PC-3 (cell line): ENCODE measurements at places on chromosomes 2 and 18.

DNA sequence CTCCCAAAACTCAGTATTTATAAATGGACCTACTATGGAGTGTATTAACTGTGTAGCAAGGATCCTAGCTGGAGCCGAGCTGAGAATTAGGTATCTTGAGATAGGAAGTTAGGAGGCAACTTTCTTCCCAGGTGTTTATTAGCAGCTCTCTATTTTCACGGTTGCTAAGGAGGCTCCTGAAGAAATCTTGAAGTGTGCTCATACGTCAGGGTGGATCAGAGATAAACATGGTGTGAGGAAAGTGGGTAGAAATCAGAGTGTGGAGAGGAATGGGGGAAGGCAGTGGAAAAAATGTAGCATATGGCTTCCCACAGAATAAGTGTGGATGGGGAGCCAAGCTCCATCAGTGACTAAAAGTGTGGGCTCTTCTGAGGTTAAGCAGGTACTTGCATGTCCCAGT lies 104.3 kb downstream of the ABCA12 start:
- no peak for DNase-seq

GRCh38 chr2:24241528-24241927 lies 66.7 kb downstream of the FAM228A start:
- DNase-seq, result no peak

DNA sequence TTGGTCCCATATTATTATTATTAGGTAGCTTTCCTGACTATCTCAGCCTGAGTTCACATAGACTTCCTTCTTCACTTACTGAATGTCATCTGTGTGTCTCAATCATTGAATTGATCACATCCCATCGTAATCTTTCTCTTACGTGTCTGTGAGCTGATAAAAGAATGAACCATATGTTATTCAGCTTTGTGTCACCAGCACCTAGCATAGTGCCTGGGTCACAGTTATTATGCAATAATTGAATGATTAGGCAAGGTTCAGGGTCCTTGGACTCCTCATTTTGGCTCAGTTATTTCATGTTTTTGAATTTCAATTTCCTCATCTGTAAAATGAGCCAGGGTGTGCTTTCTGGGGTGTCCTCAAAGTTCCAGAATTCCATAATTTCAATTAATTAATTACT lies 107.2 kb downstream of the ZEB2 start:
- DNase-seq, result peak; percentile 7

DNA sequence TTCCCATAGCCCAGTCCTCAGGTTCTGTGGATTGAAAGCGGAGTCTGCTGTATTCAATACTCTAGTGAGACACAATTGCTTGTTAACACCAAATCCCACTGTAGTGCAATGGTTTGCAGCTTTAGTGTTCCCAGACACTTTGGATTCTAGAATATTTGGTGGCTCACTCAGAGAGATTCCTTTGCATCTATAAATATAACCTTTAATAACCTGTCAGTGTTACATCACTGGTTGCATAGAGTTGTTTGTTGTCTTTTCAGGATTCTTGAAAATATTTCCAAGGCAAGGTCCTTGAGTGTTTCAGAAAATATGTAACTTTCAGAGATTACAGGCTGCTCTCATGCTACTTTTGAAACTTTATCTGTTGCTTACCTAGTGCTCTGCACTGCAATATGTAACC lies 157.5 kb downstream of the ZEB2 start:
- no peak for DNase-seq

DNA sequence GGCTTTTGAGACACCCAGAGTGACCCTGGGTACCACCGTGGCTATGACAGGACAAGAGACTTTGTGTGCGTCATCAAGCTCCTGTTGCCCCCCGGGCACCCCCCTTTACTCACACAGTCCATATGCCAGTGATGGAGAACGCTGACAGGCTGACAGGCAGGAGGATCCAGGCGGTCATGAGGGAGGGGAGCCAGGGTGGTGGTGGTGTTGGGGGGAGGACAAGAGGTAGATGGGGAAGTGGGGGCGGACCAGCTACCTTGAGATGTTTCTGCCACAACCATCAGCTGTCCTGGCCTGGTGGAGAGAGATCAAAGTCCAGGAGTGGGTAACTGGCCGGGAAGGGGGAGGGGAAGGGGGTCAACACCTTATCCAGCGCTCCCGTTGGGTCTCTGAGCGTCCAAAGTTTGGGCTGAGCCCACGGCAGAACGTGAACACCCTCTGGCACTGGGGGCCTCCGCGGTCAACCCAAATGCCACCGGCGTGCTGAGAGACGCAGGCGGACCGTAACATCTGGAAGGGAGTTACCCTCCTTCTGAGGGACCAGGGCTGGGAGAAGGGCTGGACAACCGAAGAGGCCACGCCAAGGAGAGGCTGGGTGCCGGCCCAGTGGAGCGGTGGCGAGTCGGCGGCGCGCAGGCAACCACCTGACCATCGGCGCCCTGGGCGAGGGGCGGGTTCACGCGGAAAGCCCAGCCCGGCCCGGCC lies 575 bp downstream of the TMEM150A start:
- DNase-seq, result peak; percentile 41

DNA sequence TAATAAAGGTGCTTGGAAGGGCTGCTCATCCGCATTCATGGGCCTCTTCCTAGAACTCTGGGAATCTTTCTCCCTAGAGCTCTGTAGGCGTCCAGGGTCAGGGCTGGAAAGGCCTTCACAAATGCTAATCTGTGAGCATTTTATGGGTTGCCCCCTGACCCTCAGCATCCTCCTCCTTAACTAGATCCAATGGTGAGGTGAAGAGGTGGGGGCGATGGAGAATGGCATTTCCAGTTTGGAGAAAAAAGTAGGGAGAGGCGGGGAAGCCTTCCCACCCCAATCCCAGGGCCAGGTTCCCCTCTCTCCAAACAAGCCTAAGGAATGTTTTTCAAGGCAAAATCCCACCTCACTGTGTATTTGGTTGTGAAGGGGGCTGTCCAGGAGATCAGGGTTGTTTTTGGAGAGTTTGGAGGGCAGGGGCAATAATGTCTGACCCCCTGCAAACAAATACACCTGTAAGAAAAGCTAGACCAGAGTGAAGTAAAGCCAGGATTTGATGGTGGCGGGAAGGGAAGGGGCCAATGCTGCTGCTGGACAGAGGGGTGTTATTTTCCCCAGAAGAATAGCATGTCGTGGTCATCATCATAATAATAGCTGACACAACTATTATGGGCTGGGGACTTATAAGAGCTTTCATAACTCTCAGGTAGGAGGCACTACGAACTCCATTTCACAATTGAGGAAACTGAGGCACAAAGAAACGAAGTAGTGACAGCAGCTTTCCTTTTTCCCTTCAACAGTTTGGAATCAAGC lies 1.4 kb upstream of the MYCN start:
- DNase-seq, result no peak

GRCh38 chr2:177711483-177712265 lies 319.1 kb downstream of the AGPS start:
- DNase-seq, result no peak

- DNase-seq, result peak; percentile 5
Observed at GRCh38 chr2:217902379-217903141, 100.2 kb downstream of the TNS1 start.

GRCh38 chr18:6917072-6917471 lies 187.6 kb downstream of the ARHGAP28 start:
- DNase-seq, result peak; percentile 22

DNA sequence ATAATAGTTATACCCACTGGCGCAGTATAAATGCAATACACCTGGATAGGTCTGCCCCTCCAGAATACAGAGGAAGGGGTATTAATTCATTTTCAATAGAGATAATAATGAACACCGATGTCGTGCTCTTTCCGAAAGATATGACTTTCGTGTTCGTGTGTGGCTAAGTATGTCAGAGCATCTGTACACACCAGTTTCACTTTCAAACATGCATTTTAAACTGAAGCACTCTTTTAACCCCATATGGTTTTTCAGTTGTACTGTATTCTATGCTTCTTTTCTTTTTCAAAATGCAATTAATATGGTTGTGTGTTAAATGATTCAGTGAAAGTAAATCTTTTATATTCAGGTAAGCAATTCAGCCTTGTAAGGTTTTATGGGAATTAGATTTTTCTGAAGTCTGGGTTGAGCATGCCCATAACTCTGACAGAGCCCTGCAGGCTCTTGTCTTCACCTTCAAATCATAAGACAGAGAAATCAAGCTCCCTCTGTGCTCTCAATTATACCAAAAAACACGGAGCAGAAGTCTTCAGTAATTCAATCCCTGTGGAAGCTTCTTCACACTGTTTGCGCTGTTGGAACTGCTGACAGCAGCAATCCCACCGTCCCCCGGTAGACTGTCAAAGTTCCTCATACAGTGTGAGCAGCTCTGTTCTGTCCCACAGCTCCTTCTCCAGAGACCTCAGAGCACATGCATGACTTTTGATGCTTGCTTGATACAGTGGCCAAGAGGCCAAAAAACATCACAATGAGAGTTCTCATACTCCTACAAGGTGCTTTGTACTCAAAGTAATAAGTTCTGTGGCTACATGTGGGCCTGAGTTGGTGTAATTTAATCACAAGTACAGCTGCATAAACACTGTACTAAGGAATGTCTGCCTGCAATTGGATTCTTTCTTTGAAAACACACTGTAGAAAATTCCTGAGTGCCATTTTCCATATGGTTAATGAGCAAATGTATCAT lies 186.8 kb downstream of the ZNF521 start:
- DNase-seq, result no peak

DNA sequence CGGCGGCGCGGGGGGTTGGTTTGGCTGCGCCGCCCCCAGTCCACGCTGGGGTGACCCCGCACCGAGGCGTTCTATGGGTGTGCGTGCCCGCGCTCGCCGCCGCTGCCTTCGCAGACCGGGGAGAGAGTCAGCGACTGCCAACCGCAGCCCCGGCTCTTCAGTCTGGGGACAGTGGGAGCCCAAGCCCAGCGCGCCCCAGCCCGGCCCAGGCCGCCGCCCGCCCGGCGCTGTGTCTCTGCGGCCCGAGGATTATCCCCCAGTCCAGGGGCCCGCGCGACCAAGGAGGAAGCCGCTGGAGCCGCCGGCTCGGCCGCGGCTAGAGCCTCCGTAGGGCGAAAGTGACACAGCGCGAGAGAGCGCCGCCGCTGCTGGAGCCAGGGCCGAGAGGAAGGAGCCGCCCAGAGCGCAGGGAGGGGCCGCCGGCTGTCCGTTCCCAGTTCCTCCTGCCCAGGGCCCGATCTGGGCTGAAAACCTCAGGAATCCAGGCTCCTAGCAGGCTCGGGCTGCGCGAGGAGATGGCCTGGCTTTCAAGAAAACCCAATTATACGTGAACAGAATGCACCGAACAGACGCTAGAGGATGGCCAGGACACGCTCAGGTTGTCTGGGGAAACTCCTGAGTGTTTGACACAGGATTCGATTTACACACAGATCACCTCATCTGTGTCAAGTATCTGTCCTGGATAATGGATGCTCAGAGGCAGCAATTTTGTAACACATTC lies 2.4 kb downstream of the CTIF start:
- DNase-seq, result peak; percentile 50

GRCh38 chr2:125852364-125852763 lies 803.6 kb upstream of the GYPC start:
- no peak for DNase-seq

GRCh38 chr2:134625311-134625710 lies 93.5 kb downstream of the TMEM163 start:
- no peak for DNase-seq

- peak; percentile 71 for DNase-seq
Observed at GRCh38 chr2:165203689-165204559, at the start of gene SCN3A. SCN3A (minus strand) TSS chr2:165204050; CDS start chr2:165176394, 27,656 bp downstream.

- peak; percentile 34 for DNase-seq
Observed at GRCh38 chr2:172817411-172817810, 81.8 kb downstream of the RAPGEF4 start.

- no peak for DNase-seq
Observed at GRCh38 chr2:15953891-15954680, 13.7 kb downstream of the MYCN start.

GRCh38 chr18:56235481-56236013 lies 402.8 kb downstream of the TXNL1 start:
- DNase-seq, result no peak

- no peak for DNase-seq
Observed at GRCh38 chr2:557635-558301, 119.4 kb downstream of the TMEM18 start.

- DNase-seq, result no peak
Observed at GRCh38 chr2:79638410-79638809, 125.6 kb downstream of the CTNNA2 start.

DNA sequence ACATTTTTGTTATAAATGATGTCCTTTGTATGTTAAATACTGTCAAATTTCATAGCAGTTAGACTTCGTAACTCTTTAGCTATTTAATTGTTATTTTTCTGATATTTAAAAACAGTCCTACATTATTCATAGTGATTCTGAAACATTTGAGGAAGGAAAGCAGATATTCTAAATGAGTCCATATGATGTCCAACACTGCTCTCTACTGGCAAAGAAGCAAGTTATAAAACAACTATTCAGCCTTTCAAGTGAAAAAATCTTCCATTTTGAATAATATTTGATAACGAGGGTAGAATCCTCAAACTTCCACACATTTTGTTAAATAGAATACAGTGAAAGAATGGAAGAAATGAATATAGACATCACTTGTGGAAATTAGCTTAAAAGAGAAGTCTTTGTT lies 220.8 kb downstream of the GULP1 start:
- DNase-seq, result peak; percentile 65

- no peak for DNase-seq
Observed at GRCh38 chr2:21404827-21405625, 281.3 kb downstream of the TDRD15 start.

GRCh38 chr2:72112981-72113846 lies 34.4 kb downstream of the CYP26B1 start:
- DNase-seq, result no peak

- no peak for DNase-seq
Observed at GRCh38 chr2:120551522-120551921, 184.1 kb upstream of the GLI2 start.

GRCh38 chr18:79058007-79058406 lies 11.2 kb upstream of the ATP9B start:
- DNase-seq, result no peak

- no peak for DNase-seq
Observed at GRCh38 chr2:105775809-105776559, 31.3 kb downstream of the NCK2 start.

GRCh38 chr2:41930807-41931566 lies 116.8 kb upstream of the PKDCC start:
- peak; percentile 89 for DNase-seq

- peak; percentile 56 for DNase-seq
Observed at GRCh38 chr2:32231959-32232358, 32.7 kb downstream of the NLRC4 start.

GRCh38 chr2:45119855-45120254 lies 110.6 kb upstream of the SIX2 start:
- DNase-seq, result peak; percentile 93

DNA sequence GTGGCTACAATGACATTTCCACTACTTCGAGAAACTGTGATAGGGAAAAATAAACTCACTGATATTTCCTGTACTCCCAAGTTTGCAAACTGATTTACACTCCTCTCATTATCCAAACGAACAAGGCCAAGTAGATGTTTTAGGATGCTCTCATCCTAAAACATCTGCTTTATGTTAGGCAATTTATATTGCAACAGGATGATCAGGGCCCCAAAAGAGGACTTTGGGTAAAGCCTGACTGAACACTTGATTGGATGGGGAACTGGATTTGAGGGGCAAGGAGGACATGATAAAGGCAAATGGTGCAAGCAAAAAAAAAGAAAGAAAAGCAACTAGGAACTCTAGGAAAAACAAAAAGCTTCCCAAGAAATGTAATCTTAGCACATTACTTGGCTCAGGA lies 2.1 kb upstream of the HES6 start:
- no peak for DNase-seq
